Natural killer cell (primary cell): ENCODE measurements at places on chromosomes 7 and 10. TPM values are rescaled to one million over a fixed set of nuclear protein-coding genes. Genes with fewer than 3 reads are reported as not detected.

DNA sequence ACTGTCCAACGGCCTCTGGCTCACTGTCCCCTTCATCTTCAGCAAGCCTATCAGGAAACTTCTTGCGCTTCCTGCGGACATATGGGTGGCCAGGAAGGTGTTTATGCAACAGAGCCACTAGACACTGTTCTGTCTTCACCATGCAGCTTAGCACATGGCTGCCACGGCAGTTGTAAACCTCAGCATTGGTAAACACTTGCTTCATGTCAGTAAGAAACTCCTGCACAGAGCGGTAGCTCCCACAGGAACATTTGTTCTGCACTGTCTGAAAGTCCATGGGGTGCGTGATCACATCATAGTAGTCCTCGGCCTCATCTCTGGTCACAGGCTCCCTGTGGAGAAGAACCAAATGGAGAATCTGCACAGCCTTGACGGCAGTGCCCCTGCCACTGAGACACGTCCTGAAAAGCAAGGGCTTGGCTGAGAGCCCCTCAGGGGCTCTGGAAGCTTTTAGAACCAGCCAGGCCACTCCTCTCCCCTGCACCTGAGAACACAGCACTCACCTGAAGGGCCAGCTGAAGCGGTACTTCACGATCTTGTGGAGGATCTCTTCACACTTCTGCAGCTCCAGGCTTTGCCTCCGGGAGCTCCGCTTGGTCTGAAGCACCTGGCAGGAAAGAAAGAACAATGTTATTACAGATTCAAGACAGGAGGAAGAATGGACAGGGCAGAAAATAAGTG is 8.8 kb downstream of the FZD9 start:
- H3K36me3 ChIP-seq: peaks cover 70% of the 10 kb centered on the region
- no peaks in the 10 kb centered on the region for H3K4me1 ChIP-seq
- no peak overlapping the region for H3K27ac ChIP-seq
- no peak overlapping the region for H3K4me3 ChIP-seq

- H3K36me3 ChIP-seq: no peaks in the 10 kb centered on the region
- peaks cover 32% of the 10 kb centered on the region for H3K4me1 ChIP-seq
- DNase-seq: no peak
- no peak overlapping the region for H3K4me3 ChIP-seq
- H3K27ac ChIP-seq: no peak overlapping the region
- peaks cover 17% of the 10 kb centered on the region for H3K27me3 ChIP-seq
Observed at GRCh38 chr10:101071267-101071884, 9.6 kb downstream of the KAZALD1 start.

GRCh38 chr7:121034929-121035328 is 46.4 kb downstream of the CPED1 start:
- no peaks in the 10 kb centered on the region for H3K27me3 ChIP-seq
- H3K27ac ChIP-seq: no peak overlapping the region
- no peak for DNase-seq
- no peak overlapping the region for H3K4me3 ChIP-seq

- peaks cover 32% of the 10 kb centered on the region for H3K4me1 ChIP-seq
- H3K27ac ChIP-seq: peak overlapping the region; percentile 68
- H3K36me3 ChIP-seq: peaks cover 3% of the 10 kb centered on the region
- H3K27me3 ChIP-seq: no peaks in the 10 kb centered on the region
Observed at GRCh38 chr7:77548206-77548605, 11.1 kb downstream of the PTPN12 start.

DNA sequence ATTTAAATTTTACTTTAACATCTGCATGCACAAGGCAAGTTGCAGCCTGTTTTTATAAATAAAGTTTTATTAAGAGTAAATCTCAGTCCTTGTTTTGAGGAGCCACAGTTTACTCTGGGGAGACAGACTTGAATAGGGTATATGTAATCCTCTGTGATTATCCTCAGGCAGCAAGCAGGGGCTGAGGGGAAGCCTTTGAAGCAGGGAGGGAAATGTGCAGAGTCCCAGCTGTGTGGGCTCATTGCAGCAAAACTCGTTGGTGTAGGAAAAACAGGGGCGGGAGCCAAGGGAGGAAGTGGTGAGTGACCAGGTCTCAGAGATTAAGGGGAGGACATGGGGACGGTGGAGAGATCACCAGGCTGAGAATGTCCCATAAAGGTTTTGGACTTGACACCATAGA is 34.3 kb upstream of the SMC3 start:
- peaks cover 44% of the 10 kb centered on the region for H3K4me1 ChIP-seq
- H3K27ac ChIP-seq: no peak overlapping the region
- DNase-seq: no peak
- no peak overlapping the region for H3K4me3 ChIP-seq
- H3K27me3 ChIP-seq: no peaks in the 10 kb centered on the region

GRCh38 chr7:3193379-3194120 is 107.5 kb upstream of the SDK1 start:
- H3K4me1 ChIP-seq: no peaks in the 10 kb centered on the region
- no peak overlapping the region for H3K4me3 ChIP-seq
- H3K36me3 ChIP-seq: no peaks in the 10 kb centered on the region
- no peaks in the 10 kb centered on the region for H3K27me3 ChIP-seq

DNA sequence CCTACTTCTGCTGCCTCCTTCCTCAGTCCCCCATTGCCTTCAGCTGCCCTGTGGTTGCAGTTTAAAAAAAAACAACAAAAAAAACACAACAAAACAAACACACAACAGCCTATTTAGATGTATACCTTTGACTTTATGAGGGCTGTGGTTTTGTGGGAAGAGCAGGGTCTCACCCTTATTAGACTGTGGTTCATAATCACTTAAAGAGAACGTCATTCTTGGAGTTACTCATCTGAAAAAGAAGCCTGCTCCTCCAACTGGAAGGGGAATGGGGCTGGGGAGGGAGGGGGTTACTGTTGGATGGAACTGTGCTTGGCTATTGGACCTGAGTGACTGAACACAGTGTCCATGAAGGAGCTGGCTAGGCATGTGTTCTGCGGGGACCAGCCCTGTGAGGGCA is 48.1 kb downstream of the SDK1 start:
- no peaks in the 10 kb centered on the region for H3K27me3 ChIP-seq
- no peak for DNase-seq
- H3K4me1 ChIP-seq: no peaks in the 10 kb centered on the region
- no peaks in the 10 kb centered on the region for H3K36me3 ChIP-seq

GRCh38 chr10:22615819-22616499 is 98.4 kb downstream of the PIP4K2A start:
- H3K27me3 ChIP-seq: no peaks in the 10 kb centered on the region
- no peak overlapping the region for H3K4me3 ChIP-seq
- H3K27ac ChIP-seq: peak overlapping the region; percentile 79

DNA sequence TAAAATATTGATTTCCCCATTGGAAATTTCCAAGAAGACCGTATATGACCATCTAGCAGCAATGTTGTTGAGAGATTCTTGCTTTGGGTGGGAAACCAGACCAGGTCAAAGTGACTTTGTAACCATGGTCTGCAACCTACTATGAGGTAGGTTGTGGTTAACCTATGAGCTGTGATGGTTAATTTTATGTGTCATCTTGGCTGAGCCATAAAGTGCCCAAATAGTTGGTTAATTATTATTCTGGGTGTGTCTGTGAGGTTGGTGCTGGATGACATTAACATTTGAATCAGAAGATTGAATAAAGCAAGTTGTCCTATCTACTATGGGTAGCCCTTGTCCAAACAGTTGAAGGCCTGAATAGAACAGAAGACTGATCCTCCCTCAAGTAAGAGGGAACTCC is 18.3 kb upstream of the RALA start:
- DNase-seq: no peak
- H3K36me3 ChIP-seq: no peaks in the 10 kb centered on the region
- H3K27me3 ChIP-seq: peaks cover 10% of the 10 kb centered on the region
- H3K27ac ChIP-seq: no peak overlapping the region

DNA sequence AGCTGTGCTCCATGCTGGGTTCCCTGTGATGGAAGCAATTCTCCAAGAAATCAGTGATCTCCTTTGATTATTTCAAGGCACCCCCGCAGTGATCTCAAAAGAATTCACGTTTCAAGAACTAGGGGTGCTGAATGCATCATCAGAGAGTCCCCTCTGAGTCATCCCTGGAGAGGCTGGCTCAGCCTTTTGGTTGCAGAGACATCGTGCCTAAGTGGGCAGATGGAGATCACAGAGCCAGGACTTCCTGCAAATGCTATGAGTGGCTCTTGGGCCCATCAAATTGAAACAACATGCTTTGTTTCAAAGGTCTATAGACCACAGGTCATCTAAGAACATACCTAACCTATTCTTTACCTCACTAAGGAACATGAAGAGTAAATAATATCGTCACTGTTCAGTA is 41.5 kb upstream of the PLEKHA1 start:
- H3K27ac ChIP-seq: no peak overlapping the region
- H3K4me3 ChIP-seq: no peak overlapping the region
- DNase-seq: no peak
- peaks cover 2% of the 10 kb centered on the region for H3K27me3 ChIP-seq
- no peaks in the 10 kb centered on the region for H3K4me1 ChIP-seq

GRCh38 chr7:156327474-156327873 is 313.1 kb upstream of the RNF32 start:
- no peak for DNase-seq
- H3K27me3 ChIP-seq: no peaks in the 10 kb centered on the region
- H3K4me3 ChIP-seq: no peak overlapping the region
- H3K27ac ChIP-seq: no peak overlapping the region

Gene HABP2
- not detected for total RNA-seq

Gene AGR3
- total RNA-seq: not detected

Gene PIK3CG
- 78.2 TPM for total RNA-seq

Gene TYSND1
- total RNA-seq: 12.0 TPM

Gene CH25H
- total RNA-seq: not detected

Gene NUDT13
- total RNA-seq: 0.35 TPM

Gene AOAH
- total RNA-seq: 263 TPM

Gene NKX2-3
- total RNA-seq: not detected
